Femur (tissue), 1 donor: ENCODE measurements at places on chromosomes 7 and 10.

DNA sequence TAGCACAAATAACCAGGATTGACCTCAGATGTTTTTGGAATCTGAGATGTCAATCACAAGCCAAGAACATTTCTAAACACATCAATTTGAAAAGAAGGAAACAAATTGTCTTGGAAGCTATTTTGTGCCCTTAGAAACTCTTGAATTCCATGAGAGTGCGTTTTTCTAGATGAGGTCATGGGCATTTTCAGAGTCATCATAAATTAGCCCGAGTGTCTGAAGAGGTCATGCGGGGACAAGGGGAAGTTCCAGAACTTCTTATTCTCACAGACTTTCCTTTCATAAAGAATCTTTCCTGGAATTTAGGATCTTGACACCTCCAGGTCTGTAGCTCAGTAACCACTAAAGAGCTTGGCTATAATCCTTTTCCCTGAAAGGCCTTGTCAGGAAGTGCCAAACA lies 28.2 kb downstream of the IL2RA start:
- no peak for DNase-seq

DNA sequence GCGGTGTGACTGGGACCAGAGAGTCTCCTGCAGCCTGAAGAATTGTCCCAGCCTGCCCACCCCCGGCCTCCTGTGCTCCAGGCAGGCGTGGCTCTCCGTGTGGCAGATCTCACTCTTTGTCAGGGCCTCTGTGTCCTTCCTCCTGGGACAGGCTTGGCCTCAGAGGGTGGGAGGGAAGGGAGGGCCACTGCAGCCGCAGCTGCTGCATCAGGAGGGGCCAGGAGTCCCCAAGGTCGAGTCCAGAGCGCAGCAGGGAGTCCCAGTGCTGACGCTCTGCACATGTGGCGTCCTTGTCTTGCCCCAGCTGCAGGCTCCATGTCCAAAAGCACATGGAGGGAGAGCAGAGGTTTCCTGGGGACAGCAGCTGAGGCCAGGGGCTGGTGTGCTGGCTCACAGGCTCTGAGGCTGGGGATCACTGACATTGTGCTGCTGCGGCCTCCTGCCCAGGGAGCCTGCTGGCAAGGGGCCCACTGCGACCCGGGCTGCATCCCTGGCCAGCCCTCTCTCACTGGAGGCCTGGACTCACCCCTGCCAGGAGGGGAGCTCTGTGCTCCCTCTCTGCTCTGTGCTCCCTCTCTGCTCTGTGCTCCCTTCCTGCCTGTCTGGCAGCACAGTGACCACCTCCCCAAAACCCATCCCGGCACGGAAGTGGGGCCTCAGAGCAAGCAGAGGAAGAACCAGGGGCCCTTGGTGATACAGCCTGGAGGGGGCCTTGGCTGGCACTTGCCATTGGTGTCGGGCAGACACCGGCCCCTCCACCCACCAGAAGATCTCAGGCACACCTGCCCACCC lies 114.6 kb upstream of the RET start:
- peak; percentile 70 for DNase-seq

- no peak for DNase-seq
These were observed 450.7 kb downstream of the PARD3 start for GRCh38 chr10:34364253-34365037.

- no peak for DNase-seq
These were observed 52.1 kb upstream of the MTURN start for GRCh38 chr7:30082686-30083085.

GRCh38 chr10:47363781-47364180 lies 15.6 kb downstream of the RBP3 start:
- DNase-seq = no peak

DNA sequence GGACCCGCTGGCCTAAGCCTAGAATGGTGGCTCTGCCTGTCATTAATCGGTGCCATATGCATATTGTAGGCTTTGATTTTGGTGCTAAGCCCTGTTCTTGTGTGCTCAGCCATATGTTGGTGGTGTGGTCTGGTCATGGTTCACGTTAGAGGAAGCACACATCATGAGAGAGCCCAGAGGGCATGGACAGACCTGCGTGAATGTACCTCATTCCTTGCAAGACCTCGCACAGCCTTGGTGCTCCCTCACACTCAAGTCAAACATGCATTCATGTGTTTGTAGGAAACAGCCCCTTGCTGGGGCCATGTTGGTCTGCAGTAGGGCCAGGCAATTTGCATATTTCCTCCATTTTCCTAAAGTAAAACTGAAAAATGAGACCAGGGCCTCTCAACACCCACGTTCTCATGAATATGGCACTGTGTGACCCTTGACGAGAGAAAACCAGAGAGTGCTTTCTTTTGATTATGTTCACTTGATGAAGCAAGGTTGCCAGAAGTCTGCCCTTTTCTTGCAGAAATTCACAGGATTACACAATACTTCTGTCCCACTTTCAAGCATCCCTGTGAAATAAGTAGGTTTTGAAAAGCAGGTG lies 268.7 kb downstream of the CELF2 start:
- no peak for DNase-seq

DNA sequence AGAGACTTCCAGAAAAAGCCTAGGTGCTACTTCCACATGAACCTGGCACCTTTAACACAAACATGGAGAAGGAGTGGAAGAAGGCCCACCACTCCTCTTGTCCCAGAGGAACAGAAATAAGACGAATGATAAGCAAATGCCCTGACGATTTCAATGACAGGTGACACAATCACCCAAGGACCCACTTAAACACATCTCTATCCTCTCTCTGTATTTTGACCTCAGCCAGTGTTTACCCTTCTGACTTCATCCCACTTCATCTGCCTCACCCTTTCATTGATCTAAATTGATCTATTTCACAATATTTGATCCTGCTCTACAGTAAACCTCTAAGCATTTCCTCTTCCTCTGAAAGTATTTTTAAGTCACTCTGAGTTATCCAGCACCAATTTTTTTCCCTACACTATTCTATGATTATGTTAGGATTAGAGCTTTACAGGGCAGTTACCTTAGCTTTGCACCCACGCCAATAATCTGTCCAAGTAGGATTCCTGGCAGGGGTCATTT lies 9.1 kb downstream of the GOT1 start:
- DNase-seq = no peak

GRCh38 chr7:155358948-155359712 lies 61.5 kb downstream of the INSIG1 start:
- DNase-seq = no peak

DNA sequence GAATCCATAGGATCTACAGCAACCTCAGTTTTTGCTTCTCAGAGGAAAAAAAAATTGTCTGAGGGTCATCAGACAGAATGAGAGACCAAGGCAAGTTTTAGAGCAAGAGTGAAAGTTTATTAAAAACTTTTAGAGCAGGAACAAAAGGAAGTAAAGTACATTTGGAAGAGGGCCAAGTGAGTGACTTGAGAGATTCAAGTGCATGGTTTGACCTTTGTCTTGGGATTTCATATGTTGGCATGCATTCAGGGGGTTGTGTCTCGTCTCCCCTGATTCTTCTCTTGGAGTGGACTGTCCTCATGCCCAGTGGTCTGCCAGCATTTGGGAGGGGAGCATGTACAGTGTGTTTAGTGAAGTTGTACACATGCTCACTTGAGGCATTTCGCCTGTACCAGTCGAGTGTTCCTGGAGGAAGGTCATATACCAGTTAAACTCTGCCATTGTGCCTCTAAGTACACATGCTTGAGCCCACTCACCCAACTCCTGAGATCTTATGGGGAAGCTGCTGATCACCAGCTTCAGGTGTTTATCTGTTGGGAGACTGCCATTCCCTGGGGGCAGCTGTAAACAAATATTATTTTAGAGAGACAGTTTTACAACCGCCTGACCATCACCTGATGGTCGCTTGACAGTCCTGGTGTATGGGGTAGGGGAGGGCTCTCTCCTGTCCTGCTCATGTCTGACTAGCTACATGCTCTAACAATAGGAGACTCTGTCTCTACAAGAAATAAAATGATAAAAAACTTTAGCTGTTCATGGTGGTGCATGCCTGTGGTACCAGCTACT lies 109.4 kb downstream of the EEPD1 start:
- no peak for DNase-seq

GRCh38 chr7:51234609-51235308 lies 81.8 kb downstream of the COBL start:
- DNase-seq = no peak

DNA sequence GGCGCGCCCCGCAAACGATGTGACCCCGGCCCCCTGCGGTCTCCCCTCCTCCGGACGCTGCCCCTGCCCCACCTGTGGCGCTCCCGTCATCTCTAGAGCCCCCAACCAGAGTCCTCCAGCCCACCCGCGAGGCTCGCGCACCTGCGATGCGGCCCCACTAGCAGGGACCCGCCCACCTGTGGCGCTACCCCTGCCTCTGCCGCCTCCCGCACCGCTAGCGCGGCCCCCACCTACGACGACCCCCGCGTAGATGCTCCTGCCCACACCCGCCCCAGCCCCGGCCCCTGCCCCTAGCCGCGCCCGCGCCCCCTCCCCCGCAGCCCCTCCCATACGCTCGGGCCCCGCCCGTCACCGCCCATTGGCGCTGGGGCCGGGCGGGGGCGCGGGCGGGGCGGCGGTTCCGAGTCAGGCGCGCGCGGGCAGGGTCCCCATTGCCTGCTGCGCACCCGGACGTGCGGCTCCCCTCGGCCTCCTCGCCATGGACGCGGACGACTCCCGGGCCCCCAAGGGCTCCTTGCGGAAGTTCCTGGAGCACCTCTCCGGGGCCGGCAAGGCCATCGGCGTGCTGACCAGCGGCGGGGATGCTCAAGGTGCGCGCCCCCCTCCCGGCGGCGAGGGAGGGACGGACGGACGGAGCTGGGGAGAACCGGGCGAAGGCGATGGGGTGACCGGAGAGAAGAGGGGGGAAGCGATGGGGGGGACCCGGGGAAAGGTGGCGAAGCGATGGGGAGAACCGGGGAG lies at the start of gene PFKP:
TSS of gene PFKP (plus strand) at position 431 of the 741 bp plus-strand sequence. CDS start at position 479, 48 bp downstream.
- DNase-seq = no peak

DNA sequence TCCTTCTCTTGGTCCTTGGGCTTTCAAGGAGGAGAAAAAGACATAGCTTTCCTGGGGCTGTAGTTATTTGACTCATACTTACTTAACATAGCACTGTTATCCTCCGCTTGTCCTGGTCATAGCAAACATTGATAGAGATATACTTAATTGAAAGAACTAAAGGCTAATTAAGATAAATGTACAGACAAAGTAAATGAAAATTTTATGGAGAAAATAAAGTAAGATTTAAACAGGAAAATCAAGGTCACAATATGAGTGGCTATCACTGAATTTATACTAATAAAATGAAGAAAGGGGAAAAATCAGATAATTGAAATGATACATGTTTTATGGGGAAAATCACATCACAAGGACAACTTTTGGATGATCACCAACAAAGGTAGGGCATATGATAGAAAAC lies 849.7 kb downstream of the GRM8 start:
- no peak for DNase-seq

DNA sequence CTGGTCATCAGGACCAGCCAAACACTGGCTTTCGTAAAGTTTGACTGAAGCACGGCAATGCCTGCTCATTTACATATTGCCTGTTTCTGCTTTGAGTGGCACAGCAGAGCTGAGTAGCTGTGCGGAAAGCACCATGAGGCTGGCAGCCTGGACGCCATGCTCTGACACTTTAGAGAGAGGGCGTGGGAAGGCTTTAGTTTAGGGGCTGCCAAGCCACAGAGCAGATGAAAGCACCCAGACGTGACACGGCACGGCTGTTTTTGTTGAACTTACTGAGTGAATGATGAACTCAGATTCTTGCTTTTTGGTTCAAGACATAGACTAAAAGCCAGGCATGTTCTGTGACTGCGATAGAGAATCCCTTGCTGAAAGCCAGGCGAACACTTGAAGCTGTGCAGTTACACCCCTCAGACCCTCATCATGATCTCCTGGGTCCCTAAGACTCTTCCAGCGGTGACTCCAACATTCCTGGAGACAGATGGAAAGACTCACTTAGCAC lies 182.1 kb downstream of the ZMYND11 start:
- DNase-seq = peak; percentile 55

- no peak for DNase-seq
These were observed 36.1 kb upstream of the SMNDC1 start for GRCh38 chr10:110340816-110341215.

GRCh38 chr10:119477444-119477843 lies 65.1 kb downstream of the RGS10 start:
- DNase-seq = no peak

- DNase-seq = no peak
These were observed 24.9 kb downstream of the LRRC20 start for GRCh38 chr10:70357565-70357964.

DNA sequence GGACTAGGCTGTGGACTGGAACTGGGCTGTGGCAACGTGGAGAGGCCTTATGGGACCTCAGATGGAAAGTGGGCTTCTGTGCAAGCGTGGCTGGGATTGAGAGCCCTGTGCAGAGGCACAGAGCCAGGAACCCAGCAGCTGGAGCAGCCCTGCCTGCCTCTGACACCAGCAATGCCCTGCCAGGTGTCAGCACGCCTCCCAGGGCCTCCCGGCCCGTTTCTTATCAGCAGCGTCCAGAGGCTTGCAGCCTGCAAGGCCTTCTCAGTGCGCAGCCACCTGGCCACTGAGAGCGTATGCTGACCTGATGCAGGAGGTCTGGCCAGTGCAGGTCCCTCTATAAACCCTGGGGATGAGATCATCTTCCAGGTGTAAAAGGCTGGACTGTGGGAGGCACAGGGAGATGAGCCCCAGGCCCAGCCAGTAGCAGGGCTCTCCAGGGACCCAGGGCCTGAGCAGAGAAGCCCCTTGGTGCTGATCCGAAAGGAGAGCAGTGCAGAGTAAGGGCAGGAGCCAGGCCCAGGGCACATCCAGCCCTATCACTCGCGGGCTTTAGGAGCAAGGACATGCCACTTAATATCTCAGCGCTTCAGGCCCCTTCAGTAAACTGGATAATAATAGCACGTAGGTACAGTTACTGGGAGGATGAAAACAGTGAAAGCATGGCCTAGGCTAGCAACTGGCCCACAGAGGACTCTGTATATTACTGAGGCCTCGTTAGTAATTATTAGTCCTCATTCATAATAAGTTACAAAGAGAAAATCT lies 38.8 kb upstream of the ANTXRL start:
- DNase-seq = no peak

- peak; percentile 34 for DNase-seq
These were observed 208.7 kb upstream of the PHYHIPL start for GRCh38 chr10:58967551-58968388.

- DNase-seq = no peak
These were observed 144.6 kb upstream of the AOAH start for GRCh38 chr7:36868727-36869411.

DNA sequence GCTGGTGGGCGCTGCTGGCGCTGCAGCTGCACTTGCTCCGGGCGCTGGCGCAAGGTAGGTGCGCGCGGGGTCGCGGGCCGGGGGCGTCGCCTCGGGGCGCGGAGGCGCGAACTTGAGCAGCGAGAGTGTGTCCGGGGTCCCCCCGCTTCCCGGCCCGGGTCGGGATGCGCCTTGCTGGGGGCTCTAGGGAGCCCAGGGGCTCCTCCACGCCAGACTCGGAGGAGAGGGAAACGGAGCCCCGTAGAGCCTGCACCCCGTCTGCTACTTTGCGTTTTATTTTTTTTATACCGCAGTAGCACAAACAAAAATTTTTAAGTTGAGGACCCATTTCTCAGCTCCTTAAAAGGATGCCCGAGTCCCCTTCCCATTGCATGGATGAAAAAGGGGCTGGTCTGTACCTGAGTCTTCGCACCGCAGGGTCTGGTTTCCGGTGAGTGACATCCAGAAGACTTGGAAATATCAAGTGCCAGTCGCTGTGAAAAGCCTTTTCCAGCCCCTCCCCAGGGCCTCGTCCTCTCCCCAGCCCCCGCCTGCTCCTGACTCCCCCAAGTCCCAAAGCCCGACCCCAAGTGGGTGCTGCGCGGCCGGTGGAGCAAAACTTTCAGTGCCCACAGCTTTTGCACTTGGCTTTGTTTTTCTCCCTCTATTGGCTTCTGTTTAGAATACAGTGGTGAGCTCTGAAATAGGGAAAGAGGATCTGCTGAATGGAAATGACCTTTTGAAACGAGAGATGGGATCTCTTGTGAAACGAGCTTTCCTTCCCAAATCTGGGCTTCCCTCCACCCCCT lies 973 bp downstream of the SDK1 start:
- no peak for DNase-seq
